ENCODE measurements at places on chromosomes 11 and 22.
A peak's percentile ranks its signal among the peaks of the same experiment; 100 is the strongest.

- DNase-seq: no peak
These were observed 64.8 kb downstream of the TENM4 start for GRCh38 chr11:79375818-79376550.

- DNase-seq: no peak
These were observed 40.5 kb downstream of the CABIN1 start for GRCh38 chr22:24051568-24051967.

- no peak for DNase-seq
These were observed 27.0 kb upstream of the SCGB1A1 start for GRCh38 chr11:62391642-62392425.

DNA sequence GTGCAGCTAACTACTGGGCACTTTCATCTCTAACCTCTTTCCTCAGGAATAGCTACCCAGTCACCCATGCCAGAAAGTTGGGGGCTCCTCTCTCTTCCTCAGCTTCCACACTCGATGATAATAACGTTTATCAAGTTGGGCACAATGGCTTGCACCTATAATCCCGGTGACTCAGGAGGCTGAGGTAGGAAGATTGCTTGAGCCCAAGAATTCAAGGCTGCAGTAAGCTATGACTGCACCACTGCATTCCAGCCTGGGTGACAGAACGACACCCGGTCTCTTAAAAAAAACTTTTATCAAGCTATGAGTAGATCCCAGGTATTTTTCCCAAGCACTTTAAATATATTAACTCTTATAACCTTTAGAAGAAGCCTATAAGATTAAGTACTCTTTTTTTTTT is 2.0 kb downstream of the SF3A1 start:
- no peak for DNase-seq

- no peak for DNase-seq
These were observed 35.2 kb upstream of the TFIP11 start for GRCh38 chr22:26547426-26547825.

DNA sequence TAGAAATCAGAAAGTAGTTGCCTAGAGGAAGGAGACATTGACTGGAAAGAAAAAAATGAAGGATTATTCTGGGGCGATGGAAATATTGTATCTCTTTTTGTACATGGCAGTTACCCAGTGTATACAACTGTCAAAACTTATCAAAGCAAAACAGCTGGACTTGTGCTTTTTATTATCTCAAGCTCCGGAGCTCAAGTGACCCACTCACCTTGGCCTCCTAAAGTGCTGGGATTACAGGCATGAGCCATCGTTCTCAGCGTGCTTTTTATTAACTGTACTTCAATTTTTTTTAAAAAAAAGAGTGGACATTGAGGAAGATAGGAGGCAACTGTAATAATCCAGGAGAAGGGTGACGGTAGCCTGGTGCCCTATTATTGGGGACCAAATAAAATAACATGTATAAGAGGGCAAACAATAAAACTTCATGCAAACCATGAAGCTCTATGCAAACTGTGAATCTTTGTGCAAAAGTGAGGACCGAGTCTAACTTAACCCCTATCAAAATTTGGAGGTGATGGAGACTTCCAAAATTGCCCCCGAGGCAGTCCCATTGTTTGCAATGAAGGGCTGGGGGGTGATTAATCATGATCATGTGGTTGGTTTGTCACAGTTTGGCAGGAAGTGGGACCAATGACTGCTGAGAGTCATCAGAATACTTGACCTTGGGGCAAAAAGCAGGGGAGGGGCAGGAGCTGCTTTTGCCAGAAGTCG is 23.5 kb downstream of the FZD4 start:
- DNase-seq: no peak

- no peak for DNase-seq
These were observed 6.7 kb downstream of the VSIG10L2 start for GRCh38 chr11:125952559-125952958.

DNA sequence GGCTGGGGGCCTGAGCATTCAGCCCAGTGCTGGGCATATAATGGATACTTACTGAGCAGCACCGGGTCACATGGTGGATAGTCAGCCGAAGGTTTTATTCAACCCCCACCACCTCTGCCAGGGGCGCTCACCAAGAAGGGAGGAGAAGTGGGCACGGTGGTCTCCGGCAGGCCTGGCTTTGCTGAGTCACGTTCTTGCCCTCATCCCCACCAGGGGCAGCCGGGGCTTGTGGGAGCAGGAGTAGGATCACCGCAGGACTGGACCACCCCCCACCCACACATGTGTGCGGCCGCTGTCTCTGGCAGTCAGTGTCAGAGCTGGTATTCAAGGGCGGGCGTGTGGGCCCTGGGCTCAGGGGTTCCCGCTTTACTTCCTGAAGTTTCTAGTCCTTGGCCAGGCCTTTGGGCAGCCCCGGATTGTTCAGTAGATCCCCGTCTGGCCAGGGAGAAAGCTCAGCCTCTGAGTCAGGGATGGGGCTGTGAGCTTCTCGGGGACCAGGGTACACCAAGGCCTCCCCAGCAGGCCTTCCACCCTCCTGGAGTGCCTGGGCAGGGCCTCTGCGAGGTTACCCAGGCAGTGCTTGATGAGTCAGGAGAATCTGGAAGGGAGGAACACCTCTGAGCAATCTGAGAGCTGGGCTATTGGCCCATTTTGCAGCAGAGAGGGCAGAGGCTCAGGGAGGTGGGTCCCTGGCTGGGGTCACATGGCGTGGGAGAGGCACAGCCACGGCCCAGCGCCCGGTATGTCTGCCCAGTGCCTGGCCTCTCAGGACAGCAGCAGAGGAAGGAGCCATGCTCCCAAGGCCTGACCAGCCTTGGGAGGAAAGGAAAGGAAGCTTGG is 60.6 kb downstream of the RTL6 start:
- DNase-seq: no peak

GRCh38 chr22:28137036-28137435 is 218.0 kb upstream of the PITPNB start:
- DNase-seq: no peak

DNA sequence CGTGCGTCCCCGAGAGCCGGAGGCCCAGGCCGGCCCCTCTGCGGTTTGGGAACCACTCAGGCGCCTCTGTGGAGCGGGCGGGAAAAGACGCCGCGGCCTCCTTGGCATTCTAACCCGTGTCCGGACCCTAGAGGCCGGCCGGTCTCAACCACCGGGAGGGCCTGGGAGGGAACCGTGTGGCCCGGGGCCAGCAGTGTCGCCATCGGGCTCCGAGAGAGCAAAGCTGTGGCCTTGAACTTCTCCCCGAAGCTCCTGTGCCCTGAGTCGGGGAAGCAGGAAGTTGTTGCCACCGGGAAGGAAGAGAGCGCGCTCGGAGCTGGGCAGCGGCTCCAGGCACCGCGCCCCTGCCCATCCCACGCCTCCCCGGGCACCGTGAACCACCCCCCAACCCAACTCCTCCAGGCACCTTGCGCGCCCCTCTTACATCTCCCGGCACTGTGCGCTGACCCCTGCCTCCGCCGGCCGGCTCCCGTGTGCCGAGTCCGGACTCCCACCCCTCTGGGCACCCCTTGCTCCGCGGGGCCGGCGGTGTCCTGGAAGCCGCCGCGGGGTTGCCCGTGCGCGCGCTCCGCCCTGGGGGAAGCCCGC is 80.0 kb upstream of the PPARA start:
- DNase-seq: no peak

DNA sequence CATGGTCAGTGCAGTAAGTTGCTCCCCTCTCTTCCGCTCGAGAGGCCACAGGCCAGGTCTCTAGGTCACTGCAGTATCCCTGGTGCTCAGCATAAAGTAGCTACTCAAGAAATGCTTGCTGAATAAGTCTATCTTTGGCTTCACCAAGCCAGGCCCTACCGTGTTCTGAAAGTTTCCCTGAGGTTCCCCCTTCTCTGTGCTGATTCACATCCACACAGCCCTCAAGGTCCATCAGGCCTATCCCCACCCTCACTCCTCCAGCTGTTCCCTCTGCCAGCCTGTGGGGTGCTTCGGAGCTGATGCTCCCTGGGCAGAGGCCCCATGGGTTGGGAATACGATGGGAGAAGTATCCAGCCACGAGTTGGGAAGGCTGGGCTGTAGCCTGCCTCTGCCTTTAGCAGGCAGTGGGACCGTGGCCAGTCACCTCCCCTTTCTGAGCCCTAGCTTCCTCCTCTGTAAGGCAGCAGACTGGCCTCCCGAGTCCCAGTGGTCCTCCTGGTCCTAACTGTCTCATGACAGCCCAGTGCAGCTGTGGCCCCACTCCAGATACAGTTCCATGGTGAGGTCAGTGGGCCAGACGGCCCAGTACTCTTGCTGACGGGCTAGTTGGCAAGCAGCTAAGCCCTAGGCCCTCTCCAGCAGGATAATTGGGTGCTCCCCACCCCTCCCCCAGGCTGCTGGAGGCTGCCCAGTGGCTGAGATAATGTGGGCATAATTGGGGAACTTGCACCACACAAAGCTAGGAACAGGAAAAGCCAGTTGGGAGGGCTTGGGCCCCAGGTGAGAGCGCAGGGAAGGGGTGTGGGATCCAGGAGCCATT is 48.2 kb downstream of the NECTIN1 start:
- no peak for DNase-seq

- no peak for DNase-seq
These were observed 75.2 kb downstream of the DDIAS start for GRCh38 chr11:82976786-82977185.

- no peak for DNase-seq
These were observed 663.7 kb upstream of the ANO5 start for GRCh38 chr11:21529187-21529586.

DNA sequence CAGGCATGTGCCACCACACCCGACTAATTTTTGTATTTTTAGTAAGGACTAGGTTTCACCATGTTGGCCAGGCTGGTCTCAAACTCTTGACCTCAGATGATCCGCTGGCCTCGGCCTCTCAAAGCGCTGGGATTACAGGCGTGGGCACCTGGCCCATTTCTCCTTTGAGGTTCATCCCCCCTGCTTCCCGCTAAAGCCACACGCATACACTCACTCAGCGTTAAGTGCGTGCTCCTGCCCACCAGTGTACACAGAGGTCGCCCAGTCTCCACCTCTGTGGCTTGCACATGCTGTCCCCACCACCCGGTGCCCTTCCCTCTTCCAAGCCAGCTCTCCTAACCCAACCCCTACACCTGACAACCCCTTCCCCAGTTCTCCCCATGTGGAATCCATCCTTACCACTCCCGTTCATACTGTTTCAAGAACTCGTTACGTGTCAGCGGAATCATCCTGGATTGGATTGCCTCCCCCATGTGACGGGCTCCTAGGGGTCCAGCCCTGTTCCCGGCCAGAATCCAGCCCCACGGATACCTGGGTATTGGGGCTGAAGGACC is 15.7 kb upstream of the CYTH4 start:
- DNase-seq: no peak

- DNase-seq: no peak
These were observed 26.8 kb downstream of the POU2AF1 start for GRCh38 chr11:111352231-111352746.

DNA sequence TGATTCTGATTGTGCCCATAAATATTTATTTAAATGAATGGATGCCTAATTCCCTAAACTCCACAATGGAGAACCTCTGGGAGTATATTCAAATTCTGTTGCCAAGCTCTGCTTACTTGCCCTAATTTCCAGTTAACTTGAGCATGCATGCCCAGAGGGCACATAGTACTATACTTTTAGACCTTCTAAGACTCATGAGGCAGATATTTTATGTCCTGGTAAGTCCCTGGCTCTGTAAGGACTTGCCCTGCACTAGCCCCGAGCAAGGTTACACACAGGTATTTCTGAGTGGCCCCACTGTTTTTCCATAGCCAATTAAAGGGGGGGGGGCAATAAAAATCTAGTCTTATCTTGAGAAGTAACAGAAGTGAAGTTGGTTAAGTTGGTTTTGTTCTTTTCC is 21.1 kb upstream of the CAPRIN1 start:
- DNase-seq: no peak

DNA sequence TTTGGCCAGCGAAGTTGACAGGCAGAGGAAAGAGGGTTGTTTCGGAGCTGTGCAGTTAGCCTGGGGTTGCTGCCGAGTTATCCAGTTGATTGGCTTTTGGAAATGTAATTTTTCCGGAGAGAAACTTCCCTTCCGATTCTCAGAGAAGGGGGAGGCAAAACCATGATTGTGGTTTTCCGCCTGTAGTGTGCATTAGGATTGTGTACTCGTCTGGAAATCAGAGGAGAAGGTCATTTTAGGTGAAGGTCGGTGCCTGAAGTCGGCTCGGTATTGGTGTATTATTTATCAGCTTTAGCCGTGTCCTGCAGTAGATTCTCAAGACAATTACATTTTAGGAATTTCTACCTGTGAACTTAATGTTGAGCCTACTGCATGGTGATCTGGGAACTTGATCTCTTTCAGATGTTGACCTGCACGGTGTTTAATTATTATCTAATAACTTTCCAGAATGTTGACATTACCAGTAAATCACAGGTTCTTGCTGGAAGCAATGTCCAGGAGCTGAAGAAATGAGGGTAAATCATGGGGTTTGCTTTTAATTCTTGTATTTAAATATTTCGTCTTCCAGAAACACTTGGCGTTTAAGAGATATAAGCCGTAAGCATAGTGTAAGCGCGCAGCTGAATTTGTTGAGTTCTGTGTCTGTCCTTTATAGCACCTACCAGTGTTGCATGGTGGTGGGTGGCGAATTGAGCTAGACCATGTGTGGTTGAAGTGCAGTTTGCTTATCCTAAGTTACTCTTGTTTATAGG is 1.3 kb downstream of the ARHGEF12 start:
- DNase-seq: no peak

DNA sequence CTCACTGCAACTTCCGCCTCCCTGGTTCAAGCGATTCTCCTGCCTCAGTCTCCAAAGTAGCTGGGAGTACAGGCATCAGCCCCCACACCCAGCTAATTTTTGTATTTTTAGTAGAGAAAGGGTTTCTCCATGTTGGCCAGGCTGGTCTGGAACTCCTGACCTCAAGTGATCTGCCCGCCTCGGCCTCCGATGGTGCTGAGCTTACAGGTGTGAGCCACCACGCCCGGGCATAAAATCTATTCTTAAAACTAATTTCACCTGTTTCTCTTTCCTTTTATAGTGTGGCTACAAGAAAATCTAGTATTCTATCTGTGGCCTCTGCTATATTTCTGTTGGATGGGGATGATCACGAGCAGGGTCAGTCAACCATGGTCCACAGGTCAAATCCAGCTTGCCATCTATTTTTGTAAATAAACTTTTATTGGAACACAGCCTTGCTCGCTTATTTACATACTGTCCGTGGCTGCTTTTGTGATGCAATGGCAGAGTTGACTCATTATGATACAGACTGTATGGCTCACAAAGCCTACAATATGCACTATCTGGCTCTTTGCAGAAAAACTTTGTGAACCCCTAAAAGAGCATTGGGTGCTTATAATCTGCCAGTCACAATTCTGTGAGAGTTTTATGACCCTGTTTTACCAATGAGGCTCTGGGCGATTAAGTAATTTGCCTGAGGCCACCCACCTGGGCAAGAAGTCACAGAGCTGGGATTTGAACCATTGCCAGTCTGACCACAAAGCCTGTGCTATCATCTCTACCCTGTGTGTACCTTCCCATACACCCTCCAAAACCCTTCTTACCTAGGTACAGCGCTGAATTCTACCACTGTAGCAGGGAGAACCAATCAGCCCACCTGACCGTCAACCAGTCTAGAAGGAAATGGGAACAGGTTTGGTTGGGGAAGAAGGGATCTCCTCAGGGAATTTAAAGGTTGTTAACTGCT is 28.3 kb downstream of the SLC1A2 start:
- peak; percentile 8 for DNase-seq

GRCh38 chr22:40486962-40487602 is 116.7 kb downstream of the SGSM3 start:
- DNase-seq: no peak

GRCh38 chr11:126919147-126919823 is 81.3 kb downstream of the KIRREL3 start:
- DNase-seq: no peak

GRCh38 chr11:130480186-130480585 is 31.7 kb downstream of the ADAMTS15 start:
- no peak for DNase-seq
